ENCODE measurements at places on chromosomes 4 and X.

- no peak for DNase-seq
Measured at GRCh38 chrX:121455890-121456289, 408.5 kb downstream of the GLUD2 start.

DNA sequence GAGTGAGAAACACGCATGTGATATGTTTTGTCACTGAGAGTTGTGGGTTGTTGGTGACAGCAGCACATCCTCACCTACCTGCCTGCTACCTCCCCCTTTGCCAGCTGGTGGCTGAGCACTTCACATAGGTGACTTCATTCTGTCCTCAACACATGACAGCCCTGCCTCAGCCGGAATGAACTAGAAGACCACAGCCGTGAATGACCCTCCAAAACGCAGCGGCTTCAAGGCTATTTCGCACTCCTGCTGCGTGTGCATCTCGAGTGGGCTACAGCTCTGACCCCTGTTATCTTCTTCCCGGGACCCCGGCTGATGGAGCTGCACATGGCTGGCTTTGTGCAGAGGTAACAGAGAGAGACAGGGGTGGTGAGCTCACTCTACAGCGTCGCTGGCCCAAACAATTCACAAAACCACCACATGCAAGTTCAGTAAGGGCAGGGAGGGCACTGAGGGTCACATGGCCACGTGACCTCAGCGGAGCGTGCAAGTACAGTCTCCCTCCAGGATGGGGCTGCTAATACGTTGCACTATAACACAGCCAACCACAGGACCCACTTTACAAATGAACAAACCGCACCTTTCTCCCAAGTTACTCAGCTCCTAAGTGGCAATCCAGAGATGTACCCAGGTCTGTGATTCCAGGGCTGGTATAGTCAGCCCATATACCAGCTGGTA lies 6.3 kb upstream of the PPP2R2C start:
- no peak for DNase-seq

- DNase-seq: no peak
Measured at GRCh38 chr4:154329268-154329868, 162.2 kb downstream of the DCHS2 start.

DNA sequence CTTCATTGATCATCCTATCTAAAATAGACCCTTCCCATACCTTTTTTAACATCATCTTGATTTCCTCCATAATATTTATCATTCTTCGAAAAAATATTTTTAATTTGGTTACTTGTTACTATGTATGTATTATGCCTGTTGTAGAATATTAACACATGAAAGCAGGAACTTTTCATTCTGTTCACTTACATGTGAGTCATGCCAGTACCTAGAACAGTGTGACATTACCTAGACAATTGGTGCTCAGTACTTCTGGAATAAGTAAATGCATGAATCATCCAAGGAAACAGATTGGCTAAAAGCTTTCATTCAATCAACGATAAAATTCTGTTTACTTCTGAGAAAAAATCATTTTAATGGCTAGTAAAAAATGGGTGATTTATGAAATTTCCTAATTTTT lies 76.4 kb downstream of the CXXC4 start:
- no peak for DNase-seq

- no peak for DNase-seq
Measured at GRCh38 chrX:109347632-109348031, 134.3 kb downstream of the GUCY2F start.

GRCh38 chrX:1788300-1788911 lies 173.5 kb downstream of the ASMT start:
- DNase-seq: no peak

DNA sequence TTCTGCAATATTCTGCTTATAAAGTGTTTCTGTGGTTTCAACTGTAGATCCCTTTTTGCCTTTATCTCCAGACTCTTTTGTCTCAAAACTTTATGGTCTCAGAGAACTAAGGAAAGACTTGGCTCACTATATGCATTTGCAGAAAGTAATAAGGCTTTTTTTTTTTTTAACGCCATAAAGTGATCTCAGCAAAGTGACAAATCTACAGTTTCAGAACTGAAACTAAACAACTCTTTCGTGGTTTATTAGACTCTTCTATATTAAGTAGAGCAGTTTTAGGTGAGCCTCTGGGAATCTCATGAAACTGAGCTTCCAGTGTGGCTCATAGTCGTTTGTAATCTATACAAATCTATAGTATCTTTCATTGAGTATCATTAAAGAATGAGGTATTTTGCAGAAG lies 15.3 kb downstream of the ATP7A start:
- no peak for DNase-seq

DNA sequence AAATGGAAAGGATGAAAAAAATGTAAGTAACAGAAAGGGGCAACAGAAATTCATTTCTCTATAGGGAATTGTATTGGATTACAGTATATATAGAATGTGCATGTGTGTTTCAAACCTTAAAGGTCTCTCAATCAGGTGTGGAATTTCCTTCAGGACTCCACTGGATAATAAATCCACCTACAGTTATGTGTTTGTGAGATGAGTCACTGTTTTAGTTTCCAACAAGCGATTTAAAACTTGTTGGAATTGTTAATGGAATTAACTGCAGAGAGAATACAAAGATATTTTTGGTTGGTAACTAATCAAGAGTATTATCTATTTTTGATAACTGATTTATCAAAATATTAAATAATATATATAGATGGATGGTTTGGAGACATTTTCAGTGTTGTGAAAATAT lies 32.8 kb downstream of the CEP44 start:
- no peak for DNase-seq

DNA sequence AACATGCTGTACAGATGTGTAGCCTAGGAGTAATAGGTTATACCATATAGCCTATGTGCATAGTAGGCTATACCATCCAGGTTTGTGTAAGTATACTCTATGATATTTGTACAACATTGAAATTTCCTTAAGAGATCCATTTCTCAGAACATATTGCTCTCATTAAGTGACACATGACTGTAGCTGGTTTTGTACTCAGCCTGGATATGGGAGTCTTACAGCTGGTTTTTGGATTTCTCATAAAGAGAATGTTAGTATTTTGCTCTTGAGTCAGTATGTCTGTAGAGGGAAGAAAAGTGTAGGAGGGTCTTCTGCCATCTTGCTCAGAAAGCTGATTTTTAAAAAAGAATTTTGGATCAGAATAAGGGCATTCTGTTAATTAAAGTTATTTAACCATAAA lies 85.3 kb downstream of the SMARCA5 start:
- DNase-seq: no peak

DNA sequence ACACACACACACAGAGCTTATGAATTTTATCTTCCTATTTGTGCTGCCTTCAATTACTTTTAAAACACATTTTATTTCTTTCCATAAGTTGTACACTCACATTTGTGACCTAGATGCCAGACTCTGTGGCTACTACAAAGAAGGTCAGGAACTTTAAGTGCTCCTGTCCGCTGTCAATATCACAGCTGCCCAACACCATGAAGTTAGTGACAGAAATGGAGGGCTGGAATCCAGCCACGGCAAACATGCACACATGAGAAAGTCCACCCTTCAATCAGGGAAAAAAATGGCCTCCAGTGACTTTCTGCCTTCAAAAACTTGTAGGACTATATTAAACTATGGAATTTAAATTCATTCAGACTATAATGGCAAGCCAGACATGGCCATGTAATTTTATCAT lies 334.4 kb upstream of the FSTL5 start:
- no peak for DNase-seq

DNA sequence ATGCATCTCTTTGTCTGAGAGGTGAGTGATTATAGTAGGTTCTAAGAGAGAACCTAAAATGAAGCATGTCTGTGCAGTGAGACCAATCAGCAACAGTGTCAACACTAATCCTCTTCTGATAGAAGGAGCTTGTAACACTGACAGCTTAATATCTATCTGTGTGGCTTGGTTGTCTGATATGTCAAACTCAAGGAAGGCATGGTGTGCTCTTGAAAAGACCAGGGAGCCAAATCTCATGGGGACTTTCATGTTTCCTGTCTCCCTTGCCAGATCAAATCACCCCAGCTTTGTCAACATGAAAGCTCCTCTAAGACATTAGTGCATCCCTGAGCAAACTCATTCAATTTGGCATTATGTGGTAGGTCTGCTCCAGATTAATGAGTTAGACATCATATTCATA lies 95.4 kb downstream of the ANOS1 start:
- no peak for DNase-seq

GRCh38 chr4:54231768-54232688 lies 2.9 kb downstream of the PDGFRA start:
- DNase-seq: no peak

DNA sequence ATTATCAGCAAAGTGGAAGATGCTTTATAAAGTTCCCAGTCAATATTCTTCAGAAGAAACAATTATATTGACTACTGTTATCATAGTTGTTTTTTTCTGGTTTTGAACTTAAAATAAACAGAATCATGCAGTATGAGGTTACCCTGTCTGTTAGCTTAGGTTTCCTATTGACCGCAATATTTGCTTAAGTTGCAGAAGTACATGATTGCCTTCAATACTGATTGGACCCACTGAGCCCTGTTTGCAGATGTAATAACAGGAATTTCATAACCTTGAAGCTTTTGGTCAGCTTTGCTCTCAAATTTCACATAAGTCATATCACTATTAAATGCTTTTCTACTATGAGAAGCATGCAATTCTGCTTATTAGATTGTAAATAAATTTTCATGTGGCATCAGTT lies 229.1 kb upstream of the FSTL5 start:
- no peak for DNase-seq

DNA sequence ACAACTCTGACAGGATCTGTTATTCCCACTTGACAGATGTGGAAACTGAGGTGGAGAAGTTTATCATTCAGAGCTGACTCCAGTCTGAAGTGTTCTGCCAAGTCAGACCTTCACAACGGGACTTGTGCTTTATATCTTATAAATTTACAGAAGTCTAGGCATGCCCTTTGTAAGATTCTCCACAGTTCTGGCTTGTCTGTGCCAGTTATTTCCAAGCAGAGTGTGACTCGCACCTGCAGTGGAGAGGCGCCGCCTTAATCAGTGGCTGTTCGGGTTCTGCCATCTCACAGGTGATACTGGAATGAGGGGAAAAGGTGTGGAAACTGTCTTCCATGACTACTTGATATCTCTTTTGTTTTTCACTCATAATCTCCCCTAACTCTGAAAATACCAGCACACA lies 63.2 kb downstream of the CPEB2 start:
- no peak for DNase-seq

GRCh38 chrX:13376857-13377549 lies 57.1 kb upstream of the ATXN3L start:
- no peak for DNase-seq

GRCh38 chr4:53235547-53235946 lies 130.3 kb downstream of the SCFD2 start:
- no peak for DNase-seq

GRCh38 chr4:10490996-10491395 lies 33.8 kb upstream of the ZNF518B start:
- no peak for DNase-seq

DNA sequence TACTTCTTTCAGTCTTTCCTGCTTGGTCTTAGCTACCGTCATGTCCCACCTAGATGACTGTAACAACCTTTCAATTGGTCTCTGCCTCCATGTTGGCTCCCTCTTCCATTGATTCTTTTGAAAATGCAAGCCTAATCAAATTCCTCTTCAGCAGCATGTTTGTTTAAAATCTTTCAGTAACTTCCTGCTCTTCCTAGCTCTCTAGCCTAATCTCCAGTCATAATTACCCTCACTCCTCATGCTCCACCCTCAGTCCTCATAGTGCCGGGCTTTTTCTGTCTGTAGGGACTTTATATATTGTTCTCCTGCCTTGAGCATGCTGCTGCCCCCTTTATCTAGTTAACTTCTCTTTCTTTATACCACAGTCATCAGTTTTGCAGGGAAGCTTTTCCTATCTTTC lies 12.1 kb downstream of the SNX25 start:
- no peak for DNase-seq

Data from stimulated activated naive B cell treated with anti-CD40 and anti-IgM and Interleukin-4, amounts not matched to agents 10 μg/mL and 1 μg/mL and 100 μg/mL, for 72 hours (primary cell).